NCI-H510A treated with DMSO at 0.1 percent for 48 hours (cell line): ENCODE measurements at places on chromosomes 6 and 20.

DNA sequence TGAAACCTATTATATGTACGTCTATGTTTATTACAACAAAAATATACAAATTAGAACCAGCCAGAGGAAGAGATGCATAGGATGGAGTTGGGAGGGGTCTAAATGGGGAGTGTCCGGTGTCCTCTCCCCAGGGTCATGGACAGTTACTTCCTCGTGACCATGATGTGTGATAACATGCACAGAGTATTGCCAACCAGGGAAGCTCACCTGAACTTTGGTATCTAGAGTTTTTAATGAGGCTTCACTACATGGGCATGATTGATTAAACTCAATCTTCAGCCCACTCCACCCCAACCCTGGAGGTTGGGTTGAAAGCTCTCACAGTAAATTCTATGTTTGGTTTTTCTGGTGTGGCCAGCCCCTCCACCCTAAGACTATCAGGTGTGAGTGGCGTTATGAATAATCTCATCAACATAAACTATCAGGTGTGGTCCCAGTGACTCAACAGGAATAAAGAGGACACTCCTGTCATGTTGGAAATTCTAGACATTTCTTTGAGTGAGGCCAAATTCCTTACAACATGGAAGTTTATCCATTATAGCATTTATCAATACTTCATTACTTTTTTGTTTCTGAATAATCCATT is 36.4 kb upstream of the FKBP1A start:
- DNase-seq = no peak

GRCh38 chr6:37242429-37243052 is 15.0 kb upstream of the TBC1D22B start:
- DNase-seq = no peak

- no peak for DNase-seq
Observed at GRCh38 chr20:8036771-8037170, 17.2 kb upstream of the TMX4 start.

DNA sequence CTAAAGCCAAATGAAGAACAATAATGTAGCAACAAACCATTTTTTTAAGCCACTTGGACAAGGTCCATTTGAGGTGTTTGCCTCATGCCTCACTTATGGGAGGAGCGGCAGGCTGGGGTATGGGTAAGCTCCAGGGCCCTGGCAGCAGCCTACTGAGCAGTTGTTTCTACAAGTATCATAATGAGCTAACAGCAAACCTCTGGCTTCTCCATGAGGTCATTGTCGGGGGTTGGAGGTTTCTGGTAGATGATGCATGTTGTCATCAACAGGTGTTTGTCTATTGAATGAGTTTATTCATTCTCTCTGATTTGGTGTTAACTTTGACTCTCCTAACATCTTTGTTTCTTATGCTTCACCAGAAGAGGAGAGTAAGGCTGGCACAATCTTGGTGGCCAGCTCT is 150.7 kb downstream of the TBC1D7 start:
- DNase-seq = no peak
